ENCODE measurements at places on chromosomes 7 and 10. TPM values are rescaled to one million over a fixed set of nuclear protein-coding genes. Genes with fewer than 3 reads are reported as not detected.

DNA sequence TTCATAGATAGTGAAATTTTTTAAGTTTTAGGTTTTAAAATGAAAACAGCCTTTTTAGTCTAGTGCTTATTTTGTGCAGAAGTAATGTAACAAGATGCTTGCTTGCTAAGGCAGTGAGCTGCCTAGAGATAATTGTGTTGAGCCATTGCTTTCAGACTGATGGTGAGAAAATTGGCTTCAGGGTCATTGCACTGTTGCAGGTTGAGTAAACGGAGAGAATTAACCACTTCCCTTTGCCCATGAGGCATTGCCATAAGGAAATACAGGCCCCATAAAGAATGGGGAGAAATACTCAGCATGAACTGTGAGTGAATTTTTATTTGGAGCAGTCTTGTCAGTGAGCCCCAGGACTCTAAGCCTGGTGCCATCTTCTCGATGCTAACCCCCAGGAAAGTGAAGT lies 140.5 kb downstream of the LRRC4 start:
- DNase-seq, result no peak

GRCh38 chr7:99386584-99387238 lies 12.2 kb downstream of the ARPC1B start:
- DNase-seq, result no peak

DNA sequence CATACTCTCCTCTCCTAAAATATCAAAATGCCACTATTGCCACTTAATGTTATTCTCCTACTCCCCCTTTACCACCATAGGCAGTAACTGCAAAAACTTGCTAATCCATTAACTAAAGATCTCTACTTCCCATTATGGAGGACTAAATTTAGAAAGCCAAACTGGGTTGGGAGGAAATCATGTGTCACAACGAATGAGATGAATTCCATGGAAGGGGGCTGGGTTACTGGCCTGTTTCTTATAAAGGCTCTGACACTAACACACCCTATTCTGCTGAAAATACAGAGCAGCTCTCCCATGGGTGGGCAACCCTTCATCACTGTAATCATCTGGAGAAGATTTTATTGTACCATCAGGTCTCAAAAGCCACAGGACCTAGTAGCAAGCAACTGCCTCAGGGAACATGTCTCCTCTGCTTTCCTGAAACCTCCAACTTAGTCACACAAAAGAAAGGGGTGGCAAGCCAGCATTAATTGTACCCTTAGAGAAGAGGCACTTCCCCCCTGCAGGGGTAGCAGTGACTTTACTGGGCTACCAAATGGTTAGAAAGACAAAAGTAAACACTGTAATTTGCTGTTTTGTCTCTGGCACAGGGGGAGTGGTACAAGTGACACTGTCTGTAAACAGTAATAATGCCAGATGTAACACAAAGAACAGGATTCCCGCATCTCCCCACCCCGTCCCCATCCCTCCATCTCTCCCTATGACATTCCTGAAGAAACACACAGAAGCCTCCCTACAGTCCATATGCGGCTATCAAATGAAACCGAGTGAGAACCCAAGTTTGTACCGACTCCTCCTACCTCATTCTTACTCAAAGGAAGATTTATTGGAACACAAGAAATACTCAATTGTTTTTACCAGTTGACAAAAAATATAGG lies 81.6 kb downstream of the ARMH3 start:
- no peak for DNase-seq

DNA sequence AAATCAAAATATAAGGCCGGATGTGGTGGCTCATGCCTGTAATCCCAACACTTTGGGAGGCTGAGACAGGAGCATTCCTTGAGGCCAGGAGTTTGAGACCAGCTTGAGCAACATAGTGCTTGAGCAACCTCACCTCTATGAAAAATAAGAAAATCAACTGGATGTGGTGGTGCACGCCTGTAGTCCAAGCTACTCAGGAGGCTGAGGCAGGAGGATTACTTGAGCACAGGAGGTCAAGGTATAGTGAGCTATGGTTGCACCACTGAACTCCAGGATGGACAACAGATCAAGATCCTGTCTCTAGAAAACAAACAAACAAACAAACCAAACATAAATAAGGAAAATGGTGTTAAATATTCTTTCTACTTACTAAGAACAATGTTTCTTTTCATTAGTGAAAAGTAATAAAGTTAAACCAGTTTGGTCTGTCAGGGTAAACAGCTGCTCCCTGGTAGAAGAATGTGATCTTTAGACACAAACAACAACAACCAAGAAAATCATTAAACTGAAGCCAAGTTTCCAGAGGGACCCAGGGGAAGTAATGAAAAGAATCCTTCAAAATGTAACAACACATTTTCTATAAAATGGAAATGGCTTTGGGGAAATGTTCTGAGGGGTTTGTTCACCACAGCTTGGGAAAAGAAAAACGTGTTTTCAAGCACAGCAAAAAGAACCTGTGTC lies 17.5 kb upstream of the BAG3 start:
- DNase-seq, result no peak

GRCh38 chr7:156088115-156088514 lies 275.9 kb upstream of the SHH start:
- DNase-seq, result no peak

- DNase-seq, result peak; percentile 34
Measured at GRCh38 chr10:92880233-92880861, 32.0 kb downstream of the EXOC6 start.

DNA sequence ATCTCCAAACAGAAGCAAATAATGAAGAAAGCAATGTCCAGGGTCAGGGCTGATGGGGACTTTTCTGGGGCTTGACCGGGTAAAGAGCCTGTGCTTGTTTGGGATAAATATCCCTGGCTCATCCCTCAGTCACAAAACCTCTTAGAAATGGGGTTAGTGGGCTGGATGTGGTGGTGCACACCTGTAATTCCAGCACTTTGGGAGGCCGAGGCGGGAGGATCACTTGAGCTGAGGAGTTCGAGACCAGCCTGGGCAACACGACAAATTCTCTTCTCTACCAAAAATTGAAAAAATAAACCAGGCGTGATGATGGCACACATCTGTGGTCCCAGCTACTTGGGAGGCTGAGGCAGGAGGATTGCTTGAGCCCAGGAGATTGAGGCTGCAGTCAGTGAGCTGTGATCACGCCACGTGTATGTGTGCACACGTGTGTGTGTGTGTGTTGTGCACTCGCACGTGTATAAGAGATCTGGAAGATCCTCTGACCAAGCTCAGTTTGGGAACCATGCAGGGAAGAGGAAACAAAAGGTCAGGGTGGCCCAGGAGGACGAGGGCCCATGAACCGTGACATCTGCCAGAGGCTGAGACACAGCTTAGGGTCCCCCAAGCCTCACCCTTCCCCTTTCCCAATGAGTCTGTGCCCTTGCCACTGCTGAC lies 258.6 kb downstream of the TEX36 start:
- no peak for DNase-seq

The SAP25 gene
- 1.4 TPM for total RNA-seq

- no peak for DNase-seq
Measured at GRCh38 chr10:123549761-123550454, 116.2 kb upstream of the GPR26 start.

GRCh38 chr10:66927251-66927935 lies 1.6 kb downstream of the LRRTM3 start:
- DNase-seq, result no peak

DNA sequence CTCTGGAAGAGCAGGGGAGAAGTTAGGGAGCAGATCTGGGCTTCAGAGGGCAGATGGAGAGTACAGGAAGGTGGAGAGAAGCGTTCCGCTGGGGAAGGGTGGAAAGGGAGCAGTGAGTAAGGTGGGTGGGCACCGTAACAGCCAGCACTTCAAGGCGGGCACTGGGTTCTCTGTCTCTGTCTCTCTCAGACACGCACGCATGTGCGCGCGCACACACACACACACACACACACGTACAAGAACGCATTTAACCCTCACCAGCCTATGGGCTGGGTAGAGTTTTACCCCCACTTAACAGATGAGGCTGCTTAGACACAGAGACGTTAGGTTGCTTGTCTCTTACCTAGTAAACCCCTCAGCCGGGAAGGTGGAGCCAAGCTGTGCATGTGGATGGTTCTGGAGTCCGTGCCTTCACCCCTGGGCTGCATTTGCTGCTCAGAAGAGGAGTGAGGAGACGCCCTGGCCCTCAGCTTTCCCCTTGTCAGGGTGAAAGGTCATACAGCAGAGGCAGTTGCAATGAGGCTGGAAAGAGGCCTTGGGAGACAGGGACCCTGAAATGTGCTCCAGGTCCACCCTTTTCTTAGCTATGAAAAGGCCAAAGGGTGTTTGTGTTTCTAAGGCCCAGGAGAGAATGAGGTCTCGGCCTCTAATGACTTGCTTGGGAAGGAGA lies 16.0 kb downstream of the ADCYAP1R1 start:
- no peak for DNase-seq

The ACHE gene
- 18.9 TPM for total RNA-seq

- DNase-seq, result no peak
Measured at GRCh38 chr10:125344573-125345171, 184.3 kb upstream of the CTBP2 start.

GRCh38 chr7:15159261-15159660 lies 256.7 kb upstream of the DGKB start:
- DNase-seq, result no peak

GRCh38 chr7:112206991-112207592 lies 597 bp downstream of the ZNF277 start:
- DNase-seq, result no peak

The NPY4R gene
- 0.53 TPM for total RNA-seq

DNA sequence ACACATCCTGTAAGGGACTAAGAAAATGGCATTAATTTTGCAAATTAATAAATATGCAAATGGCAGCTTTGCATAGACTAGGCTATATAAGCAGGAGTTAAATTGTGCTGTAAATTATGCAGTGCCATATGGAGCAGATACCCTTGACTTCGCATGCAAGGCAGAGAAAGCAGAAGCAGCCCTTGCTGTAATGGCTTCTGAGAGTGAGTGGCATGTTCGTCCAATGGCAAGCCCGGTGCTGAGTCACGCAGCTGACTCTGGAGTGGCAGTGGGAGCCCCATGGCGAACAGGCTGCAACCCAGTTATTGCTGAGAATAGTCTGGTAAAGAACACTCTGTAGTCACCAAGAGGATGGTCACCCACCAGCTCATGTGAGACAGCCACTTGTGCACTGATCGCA lies 1186.5 kb downstream of the TYW1 start:
- no peak for DNase-seq

The PTPRN2 gene
- not detected for total RNA-seq

GRCh38 chr10:71290806-71291527 lies 28.1 kb upstream of the SLC29A3 start:
- no peak for DNase-seq

The COBL gene
- total RNA-seq, result 3.6 TPM

DNA sequence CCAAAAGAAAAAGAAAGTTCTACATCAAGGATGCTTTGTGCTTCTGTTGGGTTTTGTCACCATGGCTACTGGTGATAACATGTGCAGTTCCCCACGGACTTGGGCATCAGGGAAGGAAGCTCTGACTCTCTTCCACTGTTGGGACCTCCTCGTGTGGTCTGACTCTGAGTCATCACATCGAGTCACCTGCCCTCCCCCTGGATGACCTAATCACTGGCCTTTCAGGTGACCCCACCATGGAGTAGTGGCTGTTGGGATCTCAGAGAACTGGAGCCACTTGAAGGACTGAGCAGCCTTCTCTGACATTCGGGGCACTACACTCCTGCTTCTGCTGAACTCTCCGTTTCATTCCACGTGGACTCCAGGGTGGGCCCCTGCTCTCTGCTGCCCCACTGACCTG lies 60.8 kb upstream of the DOCK1 start:
- peak; percentile 14 for DNase-seq

- no peak for DNase-seq
Measured at GRCh38 chr7:82167558-82168314, 275.8 kb downstream of the CACNA2D1 start.

DNA sequence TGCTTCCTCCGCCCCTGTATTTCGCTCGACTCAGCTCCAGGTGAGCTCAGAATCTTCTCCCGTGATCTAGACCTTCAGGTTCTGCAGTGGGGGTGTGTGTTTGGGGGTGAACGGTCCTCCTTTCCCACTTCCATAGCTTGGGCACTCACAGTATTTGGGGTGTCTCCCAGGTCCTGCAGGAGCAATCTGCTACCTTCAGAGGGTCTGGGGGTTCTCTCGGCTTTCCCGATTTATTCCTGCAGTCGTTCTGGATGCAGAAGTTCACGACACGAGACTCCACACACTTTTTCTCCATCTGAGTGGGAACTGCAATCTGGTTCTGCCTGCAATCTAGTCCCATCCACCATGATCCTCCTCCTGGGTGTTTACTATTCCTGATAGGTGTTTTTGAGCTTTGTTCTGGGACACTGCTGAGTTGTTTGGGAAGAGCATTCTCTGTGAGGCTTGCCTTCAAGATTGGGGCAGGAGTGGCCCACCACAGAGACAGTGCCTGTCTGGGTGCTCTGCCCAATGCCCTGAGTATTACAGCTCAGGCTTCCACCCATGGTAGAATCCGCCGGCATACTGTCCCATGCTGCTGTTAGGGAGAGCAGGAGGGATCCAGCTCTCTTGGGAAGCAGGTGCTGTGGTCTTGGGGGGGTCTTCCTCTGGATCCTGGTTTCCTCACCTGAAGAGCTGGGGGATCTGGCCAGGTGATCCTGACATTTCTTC lies 29.8 kb downstream of the JAKMIP3 start:
- DNase-seq, result no peak

The NPFFR1 gene
- not detected for total RNA-seq

GRCh38 chr10:70084189-70084588 lies 31.5 kb downstream of the MACROH2A2 start:
- DNase-seq, result no peak

DNA sequence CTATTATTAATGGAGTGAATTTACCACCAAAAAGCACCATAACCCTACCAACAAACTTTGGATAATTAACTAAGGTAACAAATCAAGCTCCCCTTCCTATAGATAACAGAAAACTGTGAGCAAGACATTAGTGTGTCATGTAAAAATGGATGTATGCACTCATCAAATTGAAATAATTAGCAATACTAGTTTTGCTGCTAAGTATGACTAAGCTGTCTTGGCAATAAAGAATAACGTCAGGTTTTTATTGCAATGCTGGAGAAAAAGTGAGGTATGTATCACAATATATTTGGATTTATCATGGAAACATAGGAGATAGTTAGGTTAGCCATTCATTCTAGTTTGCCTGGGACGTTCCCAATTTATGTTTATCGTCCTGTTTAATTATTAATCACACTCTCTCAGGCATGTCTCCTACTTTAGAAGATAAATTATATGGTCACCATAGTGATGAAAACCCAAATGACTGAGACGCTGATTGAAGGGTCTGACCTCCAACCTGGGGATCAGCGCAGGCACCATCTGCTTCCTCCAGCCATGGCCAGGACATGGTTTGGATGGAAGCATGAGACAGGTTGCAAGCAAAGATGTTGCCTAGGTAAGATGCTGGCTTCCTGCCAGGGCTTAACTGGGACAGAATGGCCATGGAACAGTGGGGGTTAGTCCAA lies 125.6 kb downstream of the FANK1 start:
- no peak for DNase-seq

DNA sequence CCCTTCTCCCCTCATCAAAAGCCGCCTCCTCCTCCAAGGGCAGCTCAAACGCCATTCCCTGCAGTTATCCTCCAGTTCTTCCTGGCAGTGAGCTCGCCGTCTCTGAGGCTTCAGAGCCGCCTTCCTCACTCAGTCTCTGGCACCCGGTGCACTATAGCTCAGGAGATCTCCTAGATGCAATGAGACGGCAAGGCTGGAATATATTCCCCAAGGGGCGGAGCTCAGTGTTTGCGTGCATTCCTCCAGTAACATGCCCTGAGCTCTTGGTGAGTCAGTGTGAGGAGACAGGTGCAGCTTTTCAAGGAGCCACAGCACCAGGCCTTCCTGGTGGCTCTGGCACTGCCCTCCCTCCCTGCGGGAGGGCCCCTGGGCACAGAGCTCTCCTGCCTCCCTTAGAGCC lies 512.6 kb upstream of the FOXK1 start:
- DNase-seq, result no peak

The AGAP4 gene
- total RNA-seq, result 18.4 TPM

GRCh38 chr10:110160522-110160921 lies 46.9 kb upstream of the MXI1 start:
- DNase-seq, result no peak

The GNAT3 gene
- total RNA-seq, result not detected
